ENCODE measurements at places on chromosomes 5 and 9.

DNA sequence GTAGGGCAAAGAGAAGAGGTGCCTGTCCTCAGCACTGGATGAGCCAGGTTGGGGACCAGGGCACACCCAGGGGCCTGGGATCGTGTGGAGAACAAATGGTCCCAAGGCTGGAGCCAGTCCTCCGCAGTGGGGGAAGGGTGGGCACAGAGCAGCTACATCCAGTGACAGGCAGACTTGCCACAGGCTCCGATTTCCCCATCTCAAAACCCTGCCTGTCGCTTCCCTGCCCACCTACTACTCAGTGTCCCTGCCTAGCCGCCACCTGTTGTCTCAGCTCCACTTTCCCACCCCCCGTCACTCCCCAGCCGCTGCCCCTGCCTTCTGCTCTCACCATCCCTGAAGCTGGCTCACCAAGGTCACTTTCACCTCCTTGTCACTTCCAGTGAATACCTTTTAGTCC lies 13.9 kb upstream of the ENHO start:
- no peak for DNase-seq

DNA sequence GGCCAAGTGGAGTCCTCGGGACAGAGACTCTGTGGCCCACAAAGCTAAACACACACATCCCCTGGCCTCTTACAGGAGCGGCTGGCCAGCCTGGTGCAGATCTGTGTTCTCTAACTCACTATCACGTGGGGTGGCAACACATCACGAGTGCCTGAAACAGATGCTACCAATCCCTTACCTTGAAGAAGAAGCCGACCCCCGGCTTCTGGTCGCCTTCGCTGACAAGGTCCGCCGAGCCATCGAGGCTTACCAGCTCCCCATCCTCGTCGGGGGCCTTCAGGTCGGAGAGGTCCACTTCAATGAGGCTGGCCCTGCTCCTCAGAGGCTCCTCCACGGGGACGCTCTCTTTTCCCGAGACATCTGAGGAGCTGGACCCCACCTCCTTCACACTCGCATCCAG lies 86.7 kb downstream of the CAMSAP1 start:
- DNase-seq = no peak

- no peak for DNase-seq
These were observed 20.3 kb downstream of the QSOX2 start for GRCh38 chr9:136225366-136225747.

DNA sequence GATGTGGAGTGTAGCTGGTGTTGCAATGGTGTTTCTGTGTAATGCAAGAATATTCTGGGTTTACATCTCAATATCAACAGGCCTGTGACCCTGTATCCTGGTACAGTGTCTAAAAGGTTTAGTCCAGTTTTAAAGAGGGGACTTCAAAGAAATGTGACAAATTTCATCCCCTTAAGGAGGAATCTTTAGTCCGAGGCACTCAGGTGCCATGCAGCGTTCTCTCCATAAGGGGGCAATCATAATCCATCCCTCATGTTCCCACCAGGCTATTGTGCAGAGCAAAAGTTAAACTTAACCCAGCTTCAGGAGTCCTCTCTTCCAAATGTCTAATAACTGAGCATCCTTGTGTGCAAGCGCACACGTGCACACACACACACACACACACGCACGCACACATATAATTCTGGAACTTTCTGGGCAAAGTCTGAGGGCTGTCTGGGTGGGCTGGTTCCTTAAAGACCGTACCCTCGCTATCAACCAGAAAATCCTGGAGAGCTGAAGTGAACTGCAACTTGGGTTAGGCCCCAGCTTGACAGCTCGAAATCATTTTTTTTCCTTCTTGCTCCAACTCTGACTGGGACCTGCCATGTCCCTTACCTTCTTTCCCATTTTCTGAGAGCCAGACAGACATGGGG lies 46.0 kb downstream of the CRB2 start:
- peak; percentile 41 for DNase-seq

- no peak for DNase-seq
These were observed 655.2 kb downstream of the ANXA1 start for GRCh38 chr9:73806876-73807275.

- no peak for DNase-seq
These were observed 86.6 kb downstream of the ZNF608 start for GRCh38 chr5:124659798-124660197.

DNA sequence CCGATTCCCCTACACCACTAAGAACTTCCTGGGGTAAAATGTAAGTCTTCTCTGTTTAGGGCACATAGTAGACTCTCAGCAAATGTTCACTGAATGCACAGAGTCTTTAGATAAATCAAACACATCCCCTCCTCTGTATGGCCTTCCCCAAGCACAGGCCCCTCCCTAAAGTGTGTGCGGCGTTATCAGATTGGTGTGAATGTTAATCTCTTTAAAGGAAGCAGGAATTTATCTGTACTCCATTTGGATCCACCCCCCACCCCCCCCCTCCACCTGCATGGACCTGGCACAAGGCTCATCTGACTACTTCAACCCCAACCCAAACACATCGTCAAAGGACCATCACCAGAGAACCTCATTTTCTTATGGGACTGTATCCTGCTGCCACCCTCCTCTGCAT lies 6.3 kb downstream of the PCDH1 start:
- no peak for DNase-seq

GRCh38 chr9:136963751-136964150 lies 11.7 kb downstream of the LCN12 start:
- no peak for DNase-seq

GRCh38 chr9:109487247-109487646 lies 10.9 kb downstream of the PTPN3 start:
- DNase-seq = no peak

- DNase-seq = no peak
These were observed 127.5 kb upstream of the PLCXD3 start for GRCh38 chr5:41637869-41638268.

- no peak for DNase-seq
These were observed 2.8 kb downstream of the GALNT12 start for GRCh38 chr9:98810102-98810842.

- no peak for DNase-seq
These were observed 212.6 kb upstream of the ACTBL2 start for GRCh38 chr5:57695179-57695578.
